CD4-positive, alpha-beta memory T cell (primary cell): ENCODE measurements at places on chromosomes 12 and 14. TPM values are rescaled to one million over a fixed set of nuclear protein-coding genes. Genes with fewer than 3 reads are reported as not detected.

- H3K27ac ChIP-seq, result peak overlapping the region; percentile 55
- H3K4me3 ChIP-seq, result peak overlapping the region; percentile 87
- H3K27me3 ChIP-seq, result no peaks in the 10 kb centered on the region
- DNase-seq, result no peak
- no peaks in the 10 kb centered on the region for H3K36me3 ChIP-seq
Observed at GRCh38 chr12:48813465-48814261, 4.6 kb upstream of the CACNB3 start.

- H3K27me3 ChIP-seq, result no peaks in the 10 kb centered on the region
- H3K27ac ChIP-seq, result no peak overlapping the region
- H3K4me1 ChIP-seq, result no peaks in the 10 kb centered on the region
- H3K36me3 ChIP-seq, result no peaks in the 10 kb centered on the region
- H3K4me3 ChIP-seq, result no peak overlapping the region
Observed at GRCh38 chr12:111270239-111270638, 98.7 kb downstream of the PHETA1 start.

DNA sequence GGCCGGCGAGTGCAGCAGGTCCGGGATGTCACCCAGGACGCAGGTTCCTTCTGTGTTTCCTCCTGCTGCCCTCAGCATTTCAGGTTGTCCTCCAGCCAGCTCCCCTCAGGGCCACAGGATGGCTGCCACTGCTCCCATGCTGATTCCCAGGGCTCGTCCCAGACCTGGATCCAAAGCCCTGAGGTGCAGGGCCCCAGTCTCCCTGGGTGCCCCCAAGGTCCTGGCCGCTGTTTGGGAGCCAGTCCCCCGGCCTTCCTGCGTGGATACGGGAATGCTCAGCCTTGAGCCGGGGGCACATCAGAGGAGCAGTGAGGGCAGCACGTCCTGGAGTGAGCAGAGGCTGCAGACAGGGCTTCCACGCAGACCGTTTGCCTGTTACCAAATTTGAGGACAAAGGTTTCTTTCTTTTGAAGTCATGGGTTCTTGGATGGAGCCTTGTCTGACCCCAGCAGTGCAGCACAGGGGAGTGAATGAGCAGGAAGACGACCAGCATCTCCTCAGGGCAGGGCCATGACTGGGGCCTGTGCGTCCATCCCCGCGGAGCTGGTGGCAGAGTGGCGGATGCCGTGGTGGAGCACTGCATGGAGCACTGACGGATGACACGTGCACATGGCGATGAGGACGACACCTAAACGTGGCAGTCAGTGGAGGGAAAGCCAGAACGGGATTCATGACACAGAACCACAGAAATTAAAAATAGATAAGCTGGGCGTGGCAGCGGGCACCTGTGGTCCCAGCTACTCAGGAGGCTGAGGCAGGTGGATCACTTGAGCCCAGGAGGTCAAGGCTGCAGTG lies 12.5 kb upstream of the CACNA2D4 start:
- no peaks in the 10 kb centered on the region for H3K27me3 ChIP-seq
- H3K4me1 ChIP-seq, result no peaks in the 10 kb centered on the region
- H3K36me3 ChIP-seq, result no peaks in the 10 kb centered on the region
- H3K4me3 ChIP-seq, result no peak overlapping the region
- no peak overlapping the region for H3K27ac ChIP-seq
- DNase-seq, result no peak

- DNase-seq, result no peak
- H3K36me3 ChIP-seq, result no peaks in the 10 kb centered on the region
- no peak overlapping the region for H3K4me3 ChIP-seq
- H3K27ac ChIP-seq, result no peak overlapping the region
Observed at GRCh38 chr12:92299344-92299743, 153.7 kb upstream of the BTG1 start.

CEP83 gene
- 11.2 TPM for total RNA-seq

DNA sequence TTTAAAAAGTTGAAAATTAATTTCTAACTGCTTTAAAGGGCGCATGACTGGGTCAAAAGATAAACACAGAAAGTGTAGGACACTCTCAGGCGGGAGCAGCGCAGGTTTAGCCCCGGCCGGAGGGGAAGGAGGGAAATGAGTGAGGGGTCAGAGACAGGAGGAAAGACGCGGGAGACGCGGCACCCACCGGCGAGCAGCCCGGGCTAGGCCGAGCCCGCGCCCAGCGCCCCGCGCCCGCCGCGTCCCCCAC lies 591 bp downstream of the GXYLT1 start:
- H3K27me3 ChIP-seq, result no peaks in the 10 kb centered on the region
- H3K4me3 ChIP-seq, result peak overlapping the region; percentile 80
- peak overlapping the region; percentile 54 for H3K27ac ChIP-seq
- DNase-seq, result peak; percentile 39
- peaks cover 39% of the 10 kb centered on the region for H3K4me1 ChIP-seq
- H3K36me3 ChIP-seq, result no peaks in the 10 kb centered on the region

- H3K27ac ChIP-seq, result no peak overlapping the region
- H3K27me3 ChIP-seq, result no peaks in the 10 kb centered on the region
- no peak overlapping the region for H3K4me3 ChIP-seq
- no peaks in the 10 kb centered on the region for H3K4me1 ChIP-seq
- no peaks in the 10 kb centered on the region for H3K36me3 ChIP-seq
Observed at GRCh38 chr14:85445151-85445795, 84.7 kb upstream of the FLRT2 start.

DNA sequence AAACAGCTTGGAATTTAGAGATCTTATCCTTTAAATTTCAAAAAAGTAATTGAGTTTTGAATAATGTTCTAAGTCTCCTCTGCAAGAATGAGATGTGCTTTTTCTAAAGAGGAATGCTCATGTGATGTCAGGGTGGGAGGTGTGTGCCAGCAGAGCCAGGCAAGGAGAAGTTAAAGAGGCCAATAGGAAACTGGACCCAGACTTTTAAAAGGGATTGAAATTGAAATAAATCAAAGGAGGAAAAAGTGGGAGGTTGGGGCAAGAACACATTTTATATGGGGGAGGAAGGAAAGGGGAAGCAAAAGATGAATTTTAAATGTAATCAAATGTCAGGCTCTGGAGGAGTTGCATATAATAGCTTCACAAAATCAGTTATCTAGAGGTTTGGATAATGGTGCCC lies 126.1 kb downstream of the FIGNL2 start:
- no peak for DNase-seq
- no peak overlapping the region for H3K27ac ChIP-seq
- peaks cover 4% of the 10 kb centered on the region for H3K27me3 ChIP-seq
- H3K4me1 ChIP-seq, result peaks cover 6% of the 10 kb centered on the region
- H3K36me3 ChIP-seq, result no peaks in the 10 kb centered on the region

ZC3H10 gene
- total RNA-seq, result 16.3 TPM

GRCh38 chr12:5073853-5074252 lies 30.2 kb downstream of the KCNA5 start:
- H3K27me3 ChIP-seq, result no peaks in the 10 kb centered on the region
- DNase-seq, result no peak
- H3K4me1 ChIP-seq, result no peaks in the 10 kb centered on the region
- H3K4me3 ChIP-seq, result no peak overlapping the region
- no peak overlapping the region for H3K27ac ChIP-seq

DNA sequence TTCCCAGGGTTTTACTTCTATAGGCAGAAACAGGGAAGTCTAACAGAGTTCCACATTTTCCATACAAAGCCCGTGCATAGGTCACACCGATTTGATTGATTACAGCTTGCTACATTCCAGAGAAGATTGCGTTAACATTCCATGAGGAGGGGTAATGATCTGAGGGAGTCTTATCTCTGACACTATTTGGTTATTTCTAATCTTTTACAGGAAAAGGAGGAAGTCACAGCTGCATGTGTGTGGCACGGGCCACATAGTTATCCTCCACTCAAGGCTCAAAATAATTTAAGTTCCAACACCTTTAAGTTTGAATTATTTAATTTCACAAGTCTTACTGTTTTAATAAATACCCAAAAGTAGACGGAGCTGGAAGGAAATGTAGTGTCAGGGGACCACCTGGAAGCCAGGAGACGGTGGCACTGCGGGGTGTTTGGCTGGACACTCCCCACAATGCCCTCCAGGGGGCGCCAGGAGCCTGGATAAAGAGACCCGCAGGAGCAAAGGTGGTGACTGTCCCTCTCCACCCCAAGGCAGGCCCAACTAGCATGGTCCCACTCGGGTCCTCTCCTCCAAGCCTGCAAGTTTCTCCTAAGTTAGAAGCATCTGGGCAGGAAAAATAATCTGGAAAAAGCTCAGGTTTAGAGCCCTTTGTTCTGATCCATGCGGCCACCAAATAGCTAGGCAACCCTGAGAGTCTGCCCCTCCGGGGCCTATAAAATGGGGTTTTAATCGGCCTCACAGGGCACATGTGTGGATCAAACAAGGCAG lies 20.2 kb downstream of the KRT8 start:
- DNase-seq, result peak; percentile 67
- H3K4me3 ChIP-seq, result no peak overlapping the region

- H3K4me3 ChIP-seq, result no peak overlapping the region
- no peaks in the 10 kb centered on the region for H3K27me3 ChIP-seq
- DNase-seq, result no peak
- H3K4me1 ChIP-seq, result no peaks in the 10 kb centered on the region
- no peaks in the 10 kb centered on the region for H3K36me3 ChIP-seq
- H3K27ac ChIP-seq, result no peak overlapping the region
Observed at GRCh38 chr14:54023027-54023426, 66.4 kb upstream of the BMP4 start.

ZC2HC1C gene
- total RNA-seq, result 0.76 TPM

NOXRED1 gene
- total RNA-seq, result 1.1 TPM

EML1 gene
- 0.22 TPM for total RNA-seq

- no peak overlapping the region for H3K27ac ChIP-seq
- H3K4me3 ChIP-seq, result no peak overlapping the region
Observed at GRCh38 chr14:93073910-93074769, 41.6 kb downstream of the ITPK1 start.

GRCh38 chr12:5280086-5280485 lies 151.8 kb upstream of the NTF3 start:
- no peak overlapping the region for H3K4me3 ChIP-seq
- DNase-seq, result no peak
- H3K4me1 ChIP-seq, result no peaks in the 10 kb centered on the region
- no peaks in the 10 kb centered on the region for H3K27me3 ChIP-seq

GRCh38 chr12:29672580-29672979 lies 111.2 kb downstream of the TMTC1 start:
- no peak overlapping the region for H3K4me3 ChIP-seq
- H3K27ac ChIP-seq, result no peak overlapping the region
- no peaks in the 10 kb centered on the region for H3K4me1 ChIP-seq
- H3K36me3 ChIP-seq, result no peaks in the 10 kb centered on the region

GRCh38 chr12:84601483-84601882 lies 311.1 kb downstream of the SLC6A15 start:
- no peaks in the 10 kb centered on the region for H3K36me3 ChIP-seq
- H3K4me3 ChIP-seq, result no peak overlapping the region
- no peaks in the 10 kb centered on the region for H3K27me3 ChIP-seq
- DNase-seq, result no peak
- H3K27ac ChIP-seq, result no peak overlapping the region
- no peaks in the 10 kb centered on the region for H3K4me1 ChIP-seq

KRT2 gene
- 0.39 TPM for total RNA-seq

DNA sequence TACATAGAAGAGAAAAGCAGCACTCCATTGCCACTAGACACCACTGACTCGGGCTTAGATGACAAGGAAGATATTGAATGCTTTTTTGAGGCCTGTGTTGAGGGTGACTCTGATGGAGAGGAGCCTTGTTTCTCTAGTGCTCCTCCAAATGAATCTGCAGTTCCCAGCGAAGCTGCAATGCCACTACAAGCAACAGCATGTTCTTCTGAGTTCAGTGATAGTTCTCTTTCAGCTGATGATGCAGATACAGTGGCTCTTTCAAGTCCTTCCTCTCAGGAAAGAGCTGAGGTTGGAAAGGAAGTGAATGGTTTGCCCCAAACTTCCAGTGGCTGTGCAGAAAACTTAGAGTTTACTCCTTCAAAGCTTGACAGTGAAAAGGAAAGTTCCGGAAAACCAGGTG lies 114.5 kb upstream of the NPAS3 start:
- H3K4me3 ChIP-seq, result no peak overlapping the region
- no peak for DNase-seq
- no peaks in the 10 kb centered on the region for H3K4me1 ChIP-seq
- H3K27ac ChIP-seq, result no peak overlapping the region

GRCh38 chr12:54616933-54617680 lies 17.6 kb downstream of the LACRT start:
- no peak overlapping the region for H3K4me3 ChIP-seq
- H3K27ac ChIP-seq, result no peak overlapping the region
- no peaks in the 10 kb centered on the region for H3K36me3 ChIP-seq
- H3K27me3 ChIP-seq, result peaks cover 28% of the 10 kb centered on the region
- DNase-seq, result no peak

FGF6 gene
- not detected for total RNA-seq

DNA sequence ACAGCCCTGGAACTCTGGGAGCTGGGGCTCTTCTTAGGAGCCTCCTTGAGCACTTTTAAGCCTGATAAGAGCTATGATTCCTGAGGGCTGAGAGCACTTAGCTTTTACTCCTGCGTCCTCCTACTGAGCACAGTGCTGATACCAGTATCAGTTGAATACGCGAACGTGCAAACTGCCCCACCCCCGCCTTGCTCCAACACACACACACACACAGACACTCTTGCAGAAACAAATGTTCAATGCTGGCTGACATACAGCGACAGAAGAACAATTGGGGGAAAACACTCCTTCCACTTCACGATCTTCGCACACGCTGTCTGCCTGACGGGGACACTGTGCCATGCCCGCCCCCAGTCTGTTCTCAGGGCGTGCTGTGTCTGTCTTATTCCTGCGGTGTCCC lies 57.2 kb upstream of the DLK1 start:
- no peaks in the 10 kb centered on the region for H3K4me1 ChIP-seq
- H3K36me3 ChIP-seq, result no peaks in the 10 kb centered on the region
- no peaks in the 10 kb centered on the region for H3K27me3 ChIP-seq

- no peak overlapping the region for H3K27ac ChIP-seq
- no peaks in the 10 kb centered on the region for H3K4me1 ChIP-seq
- H3K4me3 ChIP-seq, result no peak overlapping the region
- no peaks in the 10 kb centered on the region for H3K36me3 ChIP-seq
Observed at GRCh38 chr14:95206534-95206933, 49.2 kb upstream of the DICER1 start.

HOXC9 gene
- not detected for total RNA-seq

GRCh38 chr14:105294142-105294597 lies 6.6 kb downstream of the BRF1 start:
- H3K4me3 ChIP-seq, result no peak overlapping the region
- H3K27ac ChIP-seq, result peak overlapping the region; percentile 46
- no peaks in the 10 kb centered on the region for H3K36me3 ChIP-seq
- peak; percentile 70 for DNase-seq

GRCh38 chr12:108691175-108691997 lies 39.9 kb downstream of the CORO1C start:
- H3K4me3 ChIP-seq, result no peak overlapping the region
- H3K36me3 ChIP-seq, result no peaks in the 10 kb centered on the region
- peaks cover 46% of the 10 kb centered on the region for H3K4me1 ChIP-seq
- peak; percentile 83 for DNase-seq

DNA sequence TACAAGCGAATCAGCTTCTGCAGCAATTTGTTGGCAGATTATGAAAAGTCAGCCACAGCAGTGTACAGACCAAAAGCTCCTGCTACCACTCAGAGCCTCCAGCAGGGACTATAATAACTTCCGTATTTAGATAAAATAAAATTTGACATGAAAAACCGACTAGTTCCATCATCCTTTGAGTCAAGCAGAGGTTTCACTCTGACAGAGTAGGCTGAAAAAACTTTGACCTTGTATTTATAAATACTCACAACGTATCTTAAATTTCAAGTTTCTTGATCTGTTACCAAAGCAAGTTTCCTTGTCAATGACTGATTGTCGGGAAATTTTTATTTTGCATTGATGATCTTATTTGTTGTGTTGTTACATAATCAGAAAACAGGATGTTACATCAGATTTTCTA lies 283.4 kb downstream of the DAD1 start:
- no peaks in the 10 kb centered on the region for H3K27me3 ChIP-seq
- DNase-seq, result no peak
- no peak overlapping the region for H3K4me3 ChIP-seq
- no peaks in the 10 kb centered on the region for H3K36me3 ChIP-seq
- H3K27ac ChIP-seq, result peak overlapping the region; percentile 4

NFE2 gene
- not detected for total RNA-seq
